ENCODE measurements at places on chromosomes 6 and 20.

DNA sequence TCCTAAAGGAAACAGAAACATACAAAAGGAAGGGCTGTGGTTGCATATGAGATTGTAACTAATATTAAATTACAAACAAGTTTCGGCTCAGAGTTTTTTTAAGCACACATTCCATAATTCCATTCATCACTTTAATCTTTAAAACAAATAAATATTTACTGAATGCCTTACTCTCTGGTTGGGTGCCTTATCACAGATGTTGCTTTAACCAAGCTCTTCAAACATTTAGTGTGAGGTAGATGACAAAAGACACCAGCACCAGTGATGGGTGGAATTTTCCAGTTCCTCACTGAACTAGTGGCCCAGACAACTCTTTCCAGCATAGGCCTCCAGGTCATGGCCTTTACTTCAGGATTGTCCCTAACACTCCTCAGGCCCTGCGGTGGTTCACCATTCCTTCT lies 58.7 kb downstream of the ARHGAP18 start:
- DNase-seq = no peak

DNA sequence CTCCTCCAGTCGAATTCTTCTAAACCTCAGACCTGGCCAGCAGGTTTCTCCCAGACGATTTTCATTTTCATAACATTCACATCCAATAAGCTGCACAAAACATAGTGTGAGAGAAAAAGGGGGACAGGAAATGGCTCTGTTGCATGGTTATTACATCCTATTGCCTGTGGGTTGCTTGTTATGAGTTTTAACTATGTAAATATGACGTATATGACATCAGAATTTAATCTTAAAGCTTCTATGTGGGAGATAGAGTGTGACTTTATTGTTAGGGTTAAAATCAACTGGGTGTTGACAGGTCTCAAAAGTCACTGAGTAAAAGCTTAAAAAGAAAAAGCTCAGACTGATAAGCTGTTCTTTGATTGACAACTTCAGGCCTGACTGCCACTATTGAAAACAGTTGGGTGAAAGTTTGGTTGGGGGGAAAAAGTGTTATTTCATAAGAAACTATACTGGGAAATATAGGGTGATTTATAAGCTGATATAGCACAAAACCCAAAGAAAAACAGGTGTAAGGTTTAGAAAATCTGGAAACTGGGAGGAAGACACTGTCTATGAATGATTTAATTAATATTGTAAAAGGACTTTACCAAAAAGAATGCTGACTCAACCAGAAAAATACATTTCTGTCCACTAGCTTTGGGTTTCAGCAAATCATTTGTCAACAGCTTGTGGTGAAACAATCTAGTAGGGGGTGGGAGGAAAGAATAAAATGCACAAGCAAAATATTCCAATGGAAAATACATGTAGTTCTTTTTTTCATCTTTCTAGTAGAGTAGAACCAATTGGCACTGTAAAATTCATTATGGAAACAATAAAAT lies 134.1 kb upstream of the CEP162 start:
- DNase-seq = no peak

DNA sequence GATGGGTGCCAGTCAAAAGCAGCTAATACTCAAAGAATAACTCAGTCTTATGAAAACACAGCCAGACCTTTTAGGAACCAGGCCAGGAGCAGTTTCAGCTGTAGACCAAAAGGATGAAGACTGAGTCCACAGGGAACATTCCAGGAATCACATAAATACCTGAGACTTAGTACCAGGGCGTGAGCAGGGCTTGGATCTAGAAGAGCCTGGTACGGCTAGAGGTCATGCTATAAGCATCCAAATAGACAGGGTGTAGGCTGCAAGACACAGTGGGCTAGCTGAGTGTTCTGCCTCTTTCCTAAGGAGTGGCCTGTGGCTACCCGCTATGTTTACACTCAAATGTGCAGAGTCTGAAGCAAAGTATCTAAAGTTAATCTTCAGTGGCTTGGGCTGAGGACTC lies 29.5 kb upstream of the LRRC1 start:
- no peak for DNase-seq

DNA sequence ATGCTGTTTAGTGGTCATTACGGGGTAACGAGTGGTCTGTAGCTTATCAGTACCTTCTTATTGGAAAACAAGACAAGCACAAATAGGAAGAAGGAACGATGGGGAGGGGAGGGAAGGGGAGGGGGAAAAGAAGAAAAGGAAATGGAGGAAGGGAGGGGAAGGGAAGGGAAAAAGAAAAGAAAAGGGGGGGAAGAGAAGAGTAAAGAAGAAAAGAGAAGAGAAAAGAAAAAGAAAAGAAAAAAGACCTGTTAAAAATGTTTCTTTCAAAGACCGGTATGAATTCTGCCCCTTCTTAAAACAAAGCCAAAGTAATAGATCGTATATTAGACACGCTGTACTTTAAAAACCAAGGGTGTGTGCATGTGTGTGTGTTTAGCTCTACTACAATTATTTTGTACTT lies 2.4 kb upstream of the TENT5A start:
- no peak for DNase-seq

DNA sequence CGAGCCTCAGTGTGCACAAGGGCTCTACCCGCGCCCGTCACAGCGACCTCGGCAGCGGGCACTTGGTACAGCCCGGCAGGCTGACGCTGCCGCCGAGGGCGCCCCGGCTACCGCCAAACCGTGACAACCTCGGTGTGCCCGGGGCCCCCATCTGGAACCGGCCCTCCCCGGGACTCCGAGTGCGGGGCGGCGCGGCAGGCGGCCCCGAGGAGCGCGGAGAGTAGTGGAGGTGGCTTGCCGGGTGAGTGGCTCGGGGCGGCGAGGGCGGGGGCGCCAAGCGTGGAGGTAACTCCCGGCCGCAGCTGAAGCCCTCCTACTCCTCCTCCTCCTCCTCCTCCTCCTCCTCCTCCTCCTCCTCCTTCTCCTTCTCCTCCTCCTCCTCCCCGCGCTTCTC lies at the start of gene ISM1:
Gene ISM1, plus strand, starts transcription at position 371 of the 394 bp plus-strand sequence. CDS start 503 bp downstream, outside the sequence.
- peak; percentile 23 for DNase-seq

GRCh38 chr6:42278131-42278853 lies 60.6 kb upstream of the MRPS10 start:
- DNase-seq = no peak

GRCh38 chr20:2752567-2753460 lies 47.6 kb downstream of the CPXM1 start:
- DNase-seq = peak; percentile 58

GRCh38 chr20:8964959-8965562 lies 103.8 kb upstream of the PLCB4 start:
- no peak for DNase-seq

GRCh38 chr20:2616634-2617033 lies 35.8 kb upstream of the NOP56 start:
- DNase-seq = no peak

DNA sequence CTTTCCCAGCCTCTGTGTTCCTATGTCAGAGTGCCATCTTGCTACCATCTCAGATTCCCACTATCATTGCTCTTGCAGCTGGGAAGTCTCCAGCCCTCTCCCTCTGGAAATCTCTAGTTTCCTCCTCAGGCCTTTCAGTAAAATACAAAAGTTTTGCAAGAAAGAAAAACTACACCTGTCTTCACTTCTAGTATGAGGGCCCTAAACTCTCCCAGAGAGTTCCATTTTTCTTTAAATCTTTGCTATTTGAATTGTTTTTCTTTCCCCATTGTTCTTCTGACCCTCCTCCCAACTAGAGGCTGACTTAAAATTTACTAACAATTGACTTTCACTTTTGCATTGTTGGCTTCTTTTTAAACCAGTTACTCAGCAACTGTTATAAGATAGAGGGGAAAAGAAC lies 62.8 kb downstream of the LY86 start:
- DNase-seq = no peak

- no peak for DNase-seq
These were observed 23.2 kb downstream of the AFDN start for GRCh38 chr6:167849846-167850459.

DNA sequence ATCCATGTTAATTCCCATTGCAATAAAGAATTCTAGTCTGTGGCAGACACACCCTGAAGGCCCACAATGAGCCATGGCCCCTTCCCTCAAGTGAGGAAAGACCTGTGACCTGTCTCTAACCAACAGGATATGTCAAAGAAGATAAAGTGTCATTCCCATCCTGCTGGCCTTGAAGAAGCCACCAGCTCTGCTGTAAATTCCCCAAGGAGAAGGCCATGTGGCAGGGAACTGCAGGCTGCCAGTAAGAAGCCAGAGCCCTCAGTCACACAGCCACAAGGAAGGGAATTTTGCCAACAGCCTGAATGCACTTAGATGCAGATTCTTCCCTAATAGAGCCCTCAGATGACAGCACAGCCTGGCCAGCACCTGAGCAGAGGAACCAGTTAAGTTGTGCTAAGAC lies 24.8 kb downstream of the VIP start:
- no peak for DNase-seq

GRCh38 chr6:38236631-38237030 lies 403.1 kb downstream of the BTBD9 start:
- no peak for DNase-seq

GRCh38 chr6:167811442-167812087 lies 15.1 kb upstream of the AFDN start:
- DNase-seq = no peak

DNA sequence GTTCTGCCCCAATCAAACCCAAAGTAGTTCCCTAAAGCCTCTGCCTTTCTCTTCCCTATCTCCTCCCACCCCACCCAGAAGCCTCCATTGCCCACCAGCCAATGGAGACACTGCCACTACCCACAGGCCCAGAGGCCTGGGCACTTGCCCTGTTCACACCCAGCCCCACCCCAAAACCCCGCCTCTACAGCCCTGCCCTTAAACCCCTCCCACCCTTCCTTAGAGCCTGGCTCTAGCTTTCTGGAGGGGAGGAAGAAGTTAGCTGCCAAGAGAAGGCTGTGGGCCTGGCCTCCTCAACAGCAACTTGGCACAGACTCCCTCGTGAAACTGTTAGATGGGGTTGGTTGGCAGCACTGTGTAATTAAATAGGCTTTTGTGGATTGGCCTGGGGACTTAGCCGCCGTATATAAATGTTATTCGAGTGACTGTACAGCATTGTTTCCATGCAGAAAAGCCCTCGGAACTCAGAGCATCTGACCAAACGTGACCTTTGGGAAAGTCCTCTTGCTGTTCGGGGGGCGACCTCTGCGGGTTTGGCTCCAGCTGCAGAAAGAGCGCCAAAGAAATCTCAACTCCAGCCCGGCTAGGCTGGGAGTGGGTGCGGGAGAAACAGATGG lies 31.4 kb downstream of the COL11A2 start:
- no peak for DNase-seq

- DNase-seq = no peak
These were observed 14.5 kb downstream of the MTG2 start for GRCh38 chr20:62197311-62197710.

- no peak for DNase-seq
These were observed 172.2 kb downstream of the ARID1B start for GRCh38 chr6:156949376-156949775.

DNA sequence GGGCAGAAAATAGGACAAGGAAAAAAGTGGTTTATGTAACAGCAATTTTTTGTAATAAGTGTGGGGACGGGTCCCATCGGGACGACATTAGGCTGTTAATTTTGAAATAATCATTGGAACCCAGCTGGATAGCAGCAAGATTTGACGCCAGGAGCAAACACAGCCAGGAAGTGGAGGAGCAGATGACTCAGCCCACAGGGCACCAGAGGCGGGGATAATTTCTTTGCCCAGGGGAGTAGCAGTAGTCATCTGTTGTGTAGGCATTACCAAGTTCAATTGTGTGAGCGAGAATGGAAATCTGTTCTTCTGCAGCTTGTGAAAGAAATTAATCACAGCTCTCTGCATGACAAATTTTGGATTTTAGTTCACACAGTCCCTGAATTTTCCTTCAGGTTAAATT lies 22.6 kb upstream of the RIN2 start:
- DNase-seq = peak; percentile 19

- no peak for DNase-seq
These were observed 904.1 kb upstream of the MANEA start for GRCh38 chr6:94673251-94673650.

GRCh38 chr20:57230247-57230646 lies 36.2 kb downstream of the BMP7 start:
- no peak for DNase-seq

- DNase-seq = no peak
These were observed 68.7 kb downstream of the COL19A1 start for GRCh38 chr6:69935079-69935478.

DNA sequence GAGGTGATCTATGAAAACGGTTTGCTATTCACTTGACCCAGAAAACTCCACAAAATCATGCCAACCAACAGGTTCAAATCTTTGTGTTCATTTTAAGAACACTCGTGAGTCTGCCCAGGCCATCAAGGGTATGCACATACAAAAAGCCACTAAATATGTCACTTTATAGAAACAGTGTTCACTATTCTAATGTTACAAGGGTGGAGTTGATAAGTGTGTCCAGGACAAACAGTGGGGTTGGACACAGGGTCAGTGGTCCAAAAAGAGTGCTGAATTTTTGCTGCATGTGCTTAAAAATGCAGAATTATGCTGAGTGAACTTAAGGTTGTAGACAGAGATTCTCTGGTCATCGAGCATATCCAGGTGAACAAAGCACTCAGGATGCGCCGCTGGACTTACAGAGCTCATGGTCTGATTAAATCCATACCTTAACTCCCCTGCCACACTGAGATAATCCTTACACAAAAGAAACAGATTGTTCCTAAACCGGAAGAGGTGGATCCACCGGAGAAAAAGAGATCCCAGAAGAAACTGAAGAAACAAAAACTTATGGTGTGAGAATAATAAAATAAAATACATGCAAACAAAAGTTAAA lies 23.5 kb downstream of the KIAA0408 start:
- no peak for DNase-seq

- no peak for DNase-seq
These were observed 3.7 kb upstream of the FUCA2 start for GRCh38 chr6:143515061-143515760.

All from HEK293T (cell line).